ENCODE measurements at places on chromosomes 7 and 10. TPM values are rescaled to one million over a fixed set of nuclear protein-coding genes. Genes with fewer than 3 reads are reported as not detected.

The PDE6C gene
- not detected for total RNA-seq

The DPYSL4 gene
- 2.3 TPM for total RNA-seq

The CYP17A1 gene
- not detected for total RNA-seq

The GIMAP8 gene
- under 0.01 TPM for total RNA-seq

The MYL10 gene
- not detected for total RNA-seq

The COL1A2 gene
- total RNA-seq: 1,878 TPM

The GSTO2 gene
- 1.7 TPM for total RNA-seq

The BTRC gene
- total RNA-seq: 7.5 TPM
